AG20443 (cell line): ENCODE measurements at places on chromosomes 6 and 20.

- DNase-seq: no peak
Observed at GRCh38 chr6:68701159-68701558, 66.1 kb downstream of the ADGRB3 start.

GRCh38 chr6:164195278-164195941, 780.9 kb downstream of the QKI start:
- no peak for DNase-seq

GRCh38 chr20:52342913-52343312, 151.3 kb upstream of the ZFP64 start:
- DNase-seq: no peak

DNA sequence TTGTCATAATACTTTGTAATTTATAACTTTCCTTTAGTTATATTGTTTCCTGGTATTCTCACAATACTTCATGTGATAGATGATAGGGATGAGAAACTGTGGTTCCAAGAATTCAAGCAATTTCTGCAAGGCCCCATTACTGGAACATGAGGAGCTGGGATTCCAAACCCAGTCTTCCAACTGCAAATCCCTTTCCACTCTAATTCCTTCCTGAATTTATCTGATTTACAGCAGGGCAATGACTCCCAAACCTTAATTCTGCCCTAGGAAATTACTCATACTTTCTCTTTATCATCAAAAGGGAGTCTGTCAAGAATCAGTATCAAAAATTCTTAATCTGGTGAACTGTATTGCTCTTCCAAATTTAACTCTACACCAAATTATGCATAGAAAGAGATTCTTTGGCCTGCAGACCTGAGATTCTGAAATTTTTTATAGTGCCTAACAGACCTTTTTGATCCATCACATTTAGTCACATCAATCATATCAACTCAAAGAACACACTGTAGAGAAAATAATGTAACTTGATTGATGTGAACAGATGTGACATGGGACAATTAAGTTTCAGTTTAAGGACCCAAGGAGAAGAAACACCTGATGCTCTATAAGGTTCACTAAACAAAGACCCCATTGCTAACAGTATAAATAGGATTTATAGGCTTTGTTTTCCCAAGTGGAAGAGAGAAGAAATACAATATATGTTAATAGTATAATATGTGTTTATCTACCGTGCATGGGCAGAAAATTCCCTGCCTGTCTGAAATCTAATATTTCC, 41.5 kb upstream of the GJA1 start:
- no peak for DNase-seq

GRCh38 chr20:17882834-17883591, 85.6 kb downstream of the SNX5 start:
- no peak for DNase-seq

- DNase-seq: no peak
Observed at GRCh38 chr6:88443554-88443953, 277.4 kb upstream of the CNR1 start.

- no peak for DNase-seq
Observed at GRCh38 chr20:4876731-4877130, 124.6 kb downstream of the SLC23A2 start.

DNA sequence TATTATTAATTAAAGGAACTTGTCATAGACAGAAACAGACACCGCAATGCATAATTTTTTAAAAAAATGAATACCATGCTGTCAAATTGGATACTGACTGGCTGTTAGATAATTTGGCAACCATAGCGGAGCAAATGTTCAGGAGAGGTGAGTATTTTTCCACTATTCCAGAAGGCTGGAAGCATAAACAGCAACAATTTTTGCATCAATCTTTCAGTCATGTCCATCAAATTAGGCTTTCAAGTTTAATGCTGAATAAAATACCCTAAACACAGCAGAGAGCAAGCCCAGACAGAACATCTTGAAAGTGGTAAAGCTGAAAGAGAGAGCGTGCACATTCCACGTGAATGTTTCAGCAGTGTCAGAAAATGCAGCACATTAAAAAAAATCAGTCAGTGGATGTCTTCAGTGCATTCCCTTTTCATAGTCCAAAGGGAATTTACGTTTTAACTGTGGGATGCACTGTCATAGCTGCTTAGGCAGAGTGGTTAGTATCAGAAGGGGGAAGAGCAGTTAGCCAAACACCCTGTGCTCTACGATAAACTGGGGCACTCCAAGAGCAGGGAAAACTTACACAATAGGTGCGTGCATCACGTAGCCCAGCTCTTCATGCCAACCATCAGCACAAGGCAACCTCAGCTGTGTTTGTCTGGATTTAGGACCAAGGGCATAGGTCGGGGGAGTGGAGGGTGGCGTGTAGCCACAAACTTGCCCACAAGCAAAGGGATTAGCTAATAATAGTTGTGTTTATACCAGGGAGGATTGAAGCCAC, 116.2 kb upstream of the STMND1 start:
- peak; percentile 74 for DNase-seq

GRCh38 chr20:46943861-46944591, 49.4 kb downstream of the EYA2 start:
- no peak for DNase-seq

GRCh38 chr6:163655217-163656121, 241.0 kb downstream of the QKI start:
- DNase-seq: no peak

DNA sequence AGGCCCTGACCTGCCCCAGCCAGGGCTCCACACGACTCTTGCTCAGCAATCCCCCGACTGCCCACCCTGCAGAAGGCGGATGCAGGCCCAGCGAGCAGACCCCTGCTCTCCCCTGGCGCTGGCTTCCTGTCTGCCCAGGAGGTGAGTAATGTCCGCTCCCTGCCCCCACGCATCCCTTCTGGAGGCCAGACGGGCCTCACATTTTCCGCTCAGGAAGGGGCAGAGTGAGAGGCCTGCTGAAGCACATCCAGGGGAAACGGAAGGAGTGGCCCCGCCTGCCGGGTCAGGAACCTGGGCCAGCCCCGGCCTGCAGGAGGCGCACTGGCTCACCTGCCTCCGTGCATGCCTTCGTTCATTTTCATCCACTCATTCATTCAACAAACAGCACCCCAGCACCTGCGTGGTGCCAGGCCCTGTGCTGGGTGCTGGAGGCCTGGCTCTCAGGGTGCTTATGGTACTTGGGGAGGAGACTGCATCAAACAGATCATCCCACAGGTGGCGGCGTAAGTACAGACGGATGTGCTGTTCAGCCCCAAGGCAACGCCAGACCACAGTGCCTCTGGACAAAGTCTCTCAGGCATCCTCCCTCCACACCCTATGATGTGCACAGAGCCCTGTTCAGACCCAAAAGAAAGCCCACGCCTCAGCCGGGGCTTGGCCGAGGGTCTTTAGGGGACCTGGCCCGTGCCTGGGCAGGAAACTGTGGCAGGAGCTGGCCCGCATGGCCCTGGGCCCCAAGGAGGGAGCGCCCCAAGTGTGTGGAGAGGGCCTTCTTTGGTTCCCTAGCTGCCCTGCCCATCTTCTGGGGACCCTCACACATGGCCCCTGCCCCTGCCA, 112.1 kb downstream of the ASXL1 start:
- DNase-seq: peak; percentile 45

DNA sequence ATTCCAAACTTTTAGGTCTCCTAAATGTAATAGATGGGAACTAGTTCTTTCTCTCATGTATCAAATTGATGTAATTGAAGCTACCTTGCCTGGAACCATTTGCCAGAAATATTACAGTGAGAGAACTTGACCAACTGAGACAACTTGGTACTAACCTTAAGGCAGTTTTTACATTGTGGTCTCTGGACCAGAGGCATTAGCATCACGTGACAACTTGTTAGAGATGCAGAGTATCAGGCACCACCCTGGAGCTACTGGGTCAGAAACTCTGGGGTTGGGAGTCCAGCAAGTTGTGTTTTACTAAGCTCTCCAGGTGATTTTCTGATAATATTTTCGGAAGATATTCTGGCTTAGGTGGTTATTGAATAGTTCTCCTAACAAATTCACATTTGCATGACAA, 982.1 kb upstream of the SLC35B3 start:
- no peak for DNase-seq

DNA sequence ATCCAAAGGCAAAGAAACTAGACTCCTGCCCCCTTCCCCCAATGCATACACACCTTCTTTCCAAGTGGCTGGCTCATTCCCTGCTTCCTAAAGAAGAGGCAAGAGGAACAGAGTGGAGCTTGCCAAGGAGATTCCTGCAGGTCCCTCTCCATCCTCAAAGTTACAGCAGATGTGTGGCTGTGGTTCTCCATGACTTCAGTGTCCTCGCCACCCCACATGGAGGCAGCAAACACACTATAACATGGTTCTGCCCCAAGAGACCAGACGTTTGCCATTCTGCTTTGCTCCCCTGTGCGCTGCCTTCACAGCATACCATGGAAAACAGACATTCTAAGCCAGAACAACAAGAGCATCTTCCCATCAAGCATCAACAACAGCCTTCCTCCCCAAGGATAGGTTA, 84.4 kb downstream of the BACH2 start:
- no peak for DNase-seq

DNA sequence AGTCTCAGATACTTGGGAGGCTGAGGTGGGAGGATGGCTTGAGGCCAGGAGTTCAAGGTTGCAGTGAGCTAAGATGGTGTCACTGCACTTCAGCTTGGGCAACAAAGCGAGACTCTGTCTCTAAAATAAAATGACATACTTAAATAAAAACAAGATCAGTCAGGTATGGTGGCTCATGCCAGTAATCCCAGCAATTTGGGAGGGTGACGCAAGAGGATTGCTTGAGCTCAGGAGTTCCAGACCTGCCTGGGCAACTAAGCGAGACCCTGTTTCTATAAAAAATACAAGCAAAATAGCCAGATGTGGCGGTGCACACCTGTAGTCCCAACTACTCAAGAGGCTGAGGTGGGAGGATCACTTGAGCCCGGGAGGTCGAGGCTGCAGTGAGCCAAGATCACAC, 149.6 kb downstream of the ZFP64 start:
- no peak for DNase-seq

DNA sequence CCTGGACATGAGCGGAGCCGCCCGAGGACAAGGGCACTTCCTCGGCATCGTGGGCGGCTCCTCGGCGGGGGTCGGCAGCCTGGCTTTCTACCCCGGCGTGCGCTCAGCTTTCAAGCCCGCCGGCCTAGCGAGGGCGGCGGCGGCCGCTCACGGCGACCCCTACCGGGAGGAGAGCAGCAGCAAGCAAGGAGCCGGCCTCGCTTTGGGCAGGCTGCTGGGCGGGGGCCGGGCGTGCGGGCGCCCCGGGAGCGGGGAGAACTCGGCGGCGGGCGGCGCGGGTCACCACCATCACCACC, 6.7 kb downstream of the PRDM13 start:
- DNase-seq: peak; percentile 70

- DNase-seq: peak; percentile 41
Observed at GRCh38 chr6:45657226-45657625, 279.5 kb upstream of the SUPT3H start.

DNA sequence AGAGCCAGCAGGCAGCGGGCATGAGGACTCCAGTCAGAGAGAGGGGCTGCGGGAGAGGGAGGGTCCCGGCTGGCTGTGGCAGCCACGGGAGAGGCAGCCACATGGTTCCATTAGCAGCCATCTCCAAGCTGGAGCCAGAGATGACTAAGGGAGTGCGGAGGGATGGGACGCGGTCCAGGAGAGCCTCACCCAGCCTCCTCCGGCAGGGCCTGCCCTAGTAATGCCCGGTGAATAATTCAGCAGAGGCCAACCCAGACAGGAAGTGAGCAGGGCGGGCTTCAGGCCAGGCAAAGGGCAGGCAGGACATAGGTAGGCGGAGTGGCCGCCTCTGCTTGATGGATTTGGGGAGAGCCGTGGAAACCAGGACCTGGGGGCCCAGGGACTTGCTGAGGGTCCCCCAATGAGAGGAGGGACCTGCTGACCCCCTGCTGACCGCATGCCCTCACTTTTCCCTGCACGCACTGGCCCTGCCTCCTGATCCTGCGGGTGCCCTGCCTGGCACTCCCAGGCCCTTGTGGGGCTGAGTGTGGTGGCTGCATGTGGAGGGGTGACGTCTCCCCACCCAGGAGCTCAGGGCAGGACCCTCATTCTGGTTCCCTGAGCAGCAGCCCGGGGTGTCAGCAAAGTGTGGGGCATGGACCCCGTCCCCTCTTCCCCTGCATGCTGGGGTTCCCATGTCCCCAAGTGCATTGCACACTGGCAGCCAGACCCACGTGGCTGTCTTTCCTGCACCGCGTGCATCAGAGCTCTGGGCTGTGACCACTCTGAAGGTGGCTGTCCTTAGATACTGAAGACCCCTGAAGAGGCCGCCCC, 51.8 kb upstream of the SLCO4A1 start:
- peak; percentile 95 for DNase-seq

DNA sequence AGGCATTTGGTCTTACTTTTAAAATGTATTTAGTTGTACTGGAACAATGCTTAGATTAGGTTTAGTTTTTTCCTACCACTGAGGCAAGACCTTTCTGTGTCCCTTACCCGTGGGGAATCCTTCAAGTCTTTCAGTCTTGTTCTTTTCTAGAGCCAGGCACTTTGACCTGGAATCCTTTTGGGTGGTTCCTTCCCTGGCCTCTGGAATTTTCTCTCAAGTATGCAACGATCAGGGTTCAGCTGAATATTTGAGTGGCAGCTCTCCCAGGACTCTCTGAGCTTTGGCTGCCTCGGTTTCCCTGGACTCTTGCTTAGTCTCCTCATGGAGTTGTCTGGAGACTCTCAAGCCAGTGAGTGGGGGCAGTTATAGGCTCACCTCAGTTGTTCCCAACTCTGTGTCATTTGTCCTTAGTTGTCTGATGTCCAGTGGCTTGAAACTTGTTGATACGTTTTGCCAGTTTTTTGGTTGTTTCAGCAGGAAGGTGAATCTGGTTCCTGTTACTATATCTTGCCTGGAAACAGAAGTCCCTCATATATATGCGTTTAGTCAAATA, 118.1 kb downstream of the QKI start:
- no peak for DNase-seq

- DNase-seq: no peak
Observed at GRCh38 chr6:127475135-127475822, 16.1 kb upstream of the KIAA0408 start.

- peak; percentile 15 for DNase-seq
Observed at GRCh38 chr6:17349427-17349826, 44.0 kb upstream of the CAP2 start.

GRCh38 chr6:3438190-3439167, 18.4 kb downstream of the SLC22A23 start:
- DNase-seq: no peak

- no peak for DNase-seq
Observed at GRCh38 chr20:43825581-43825980, 89.1 kb upstream of the TOX2 start.

- no peak for DNase-seq
Observed at GRCh38 chr20:22566876-22567658, 17.3 kb downstream of the FOXA2 start.

- DNase-seq: no peak
Observed at GRCh38 chr6:95545686-95546085, 31.6 kb upstream of the MANEA start.

DNA sequence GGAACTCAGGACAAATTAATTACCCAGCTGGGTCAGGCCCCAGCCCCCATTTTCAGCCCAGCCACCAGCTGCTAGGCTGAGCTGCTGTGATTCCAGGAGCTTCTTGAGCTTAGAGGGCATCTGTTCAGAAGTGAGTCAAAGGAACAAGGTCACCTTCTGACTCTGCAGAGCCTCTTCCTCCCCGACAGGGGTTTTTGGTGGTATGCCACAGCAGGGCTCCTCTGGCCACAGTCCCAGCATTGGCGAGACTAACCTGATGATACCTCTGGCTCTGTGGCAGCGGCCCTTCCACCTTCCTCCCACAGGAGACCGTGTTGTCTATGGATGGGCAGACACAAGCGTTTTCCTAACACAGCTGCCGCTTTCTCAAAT, 39.7 kb downstream of the ZC3H12D start:
- DNase-seq: no peak

- no peak for DNase-seq
Observed at GRCh38 chr6:129599467-129599866, 110.5 kb downstream of the ARHGAP18 start.
